ENCODE measurements at places on chromosomes 13 and 19. TPM values are rescaled to one million over a fixed set of nuclear protein-coding genes. Genes with fewer than 3 reads are reported as not detected.

Gene RAB3A
- total RNA-seq: 0.76 TPM

Gene TEX30
- 27.3 TPM for total RNA-seq

Gene OR7G1
- total RNA-seq: not detected

Gene C2CD4C
- total RNA-seq: 10.2 TPM

Gene DENND1C
- total RNA-seq: not detected

Gene ATP1A3
- total RNA-seq: not detected

Gene ACER1
- total RNA-seq: not detected

Gene ALOX5AP
- total RNA-seq: 0.11 TPM

Gene FCER2
- not detected for total RNA-seq

Gene UBE2S
- total RNA-seq: 32.1 TPM

Gene ZNF649
- total RNA-seq: 7.4 TPM

Gene MTUS2
- total RNA-seq: not detected

Gene PDE4A
- total RNA-seq: 1.8 TPM

Gene SEMA6B
- total RNA-seq: 41.9 TPM

Gene SCN1B
- 12.2 TPM for total RNA-seq

Gene VSTM1
- not detected for total RNA-seq

Gene KIR2DL4
- total RNA-seq: not detected

Gene KCNC3
- total RNA-seq: 0.43 TPM

Gene LGALS4
- 0.34 TPM for total RNA-seq

Gene CPB2
- total RNA-seq: not detected

Gene NLRP12
- total RNA-seq: 0.43 TPM

Gene C19orf12
- 18.1 TPM for total RNA-seq

Gene RUBCNL
- 0.17 TPM for total RNA-seq

Gene DACH1
- total RNA-seq: under 0.01 TPM

Gene KLK1
- not detected for total RNA-seq

Gene CRTC1
- 0.65 TPM for total RNA-seq

All from dermis lymphatic vessel endothelial cell (primary cell).